EH (cell line): ENCODE measurements at places on chromosomes 11 and 22.

- DNase-seq, result no peak
Observed at GRCh38 chr11:9377036-9377435, 7.4 kb upstream of the IPO7 start.

GRCh38 chr11:12893787-12894672 is 115.1 kb upstream of the RASSF10 start:
- DNase-seq, result peak; percentile 70

DNA sequence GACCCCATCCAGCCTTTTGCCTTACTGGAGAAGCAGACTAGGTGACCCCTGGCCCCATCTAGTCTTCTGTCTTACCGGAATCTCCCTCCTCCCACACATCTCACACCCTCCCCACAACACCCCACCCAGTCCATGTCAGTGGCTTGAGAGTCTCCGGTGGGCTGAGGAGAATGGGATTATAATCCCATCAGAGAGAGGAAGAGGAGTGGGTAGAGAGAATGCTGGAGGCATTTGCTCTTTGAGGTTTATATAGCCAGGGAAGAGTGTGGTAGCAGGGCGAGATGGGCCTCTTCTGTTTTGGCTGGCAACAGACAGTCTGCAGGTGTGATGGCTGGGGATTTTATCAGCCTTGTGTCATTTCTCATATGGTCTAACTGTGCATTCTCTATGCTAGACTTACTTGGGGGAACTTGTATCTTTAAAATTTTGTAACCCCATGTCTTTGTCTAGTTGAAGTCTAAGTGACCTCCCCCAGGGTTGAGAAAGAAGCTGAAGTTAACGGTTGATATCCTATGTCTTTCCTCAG is 50.3 kb downstream of the GRAMD1B start:
- DNase-seq, result no peak

GRCh38 chr22:49997932-49998717 is 14.4 kb downstream of the IL17REL start:
- DNase-seq, result no peak

DNA sequence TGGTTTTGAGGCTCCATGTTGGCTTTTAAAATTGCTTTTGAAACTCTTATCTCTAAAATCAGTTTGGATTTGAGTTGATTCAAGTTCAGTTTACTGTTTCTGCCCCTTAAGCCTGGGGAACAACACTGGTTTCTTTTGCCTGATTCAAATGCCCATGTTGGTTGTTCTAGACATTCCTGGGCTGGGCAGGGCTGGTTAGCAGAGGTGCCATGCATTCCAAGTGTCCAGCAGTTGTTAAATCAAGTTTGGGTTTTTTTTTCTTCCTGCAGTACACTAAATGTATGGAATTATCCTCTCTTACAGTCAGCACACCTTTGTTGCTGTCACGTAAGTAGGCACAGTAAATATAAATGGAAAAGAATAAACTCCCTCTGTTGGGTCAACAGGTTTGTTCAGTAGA is 67.2 kb upstream of the MTMR2 start:
- peak; percentile 41 for DNase-seq

- no peak for DNase-seq
Observed at GRCh38 chr11:25377466-25377865, 880.6 kb downstream of the LUZP2 start.
